Choroid plexus epithelial cell (primary cell): ENCODE measurements at places on chromosomes 7 and 10.

DNA sequence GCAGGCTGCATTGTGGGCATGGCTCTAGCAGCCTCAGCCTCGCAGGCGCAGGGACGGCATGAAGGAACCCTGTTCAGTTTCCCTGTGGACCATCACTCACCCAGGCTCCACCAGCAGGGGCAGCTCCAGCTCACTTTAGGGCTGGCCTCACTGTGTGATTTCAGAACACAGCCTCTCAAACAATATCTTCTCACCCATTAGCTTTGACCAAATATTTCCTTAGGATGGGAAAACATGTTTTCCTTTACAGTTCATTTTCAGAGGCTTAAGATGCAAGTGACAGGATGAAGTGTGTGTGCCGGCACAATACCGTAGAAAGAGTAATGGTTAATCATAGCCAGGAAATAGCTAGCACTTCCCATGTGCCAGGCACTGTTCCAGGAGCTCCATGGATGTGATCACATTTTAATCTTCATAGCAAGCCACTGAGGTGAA, 58.2 kb downstream of the LANCL2 start:
- peak; percentile 34 for DNase-seq

- no peak for DNase-seq
These were observed 125.9 kb upstream of the LYZL2 start for GRCh38 chr10:30755441-30755953.

GRCh38 chr7:124929467-124930172, at the start of gene POT1:
Gene POT1 (minus strand): TSS chr7:124929825. CDS start chr7:124897173, 32,652 bp downstream.
- DNase-seq = peak; percentile 100

- DNase-seq = peak; percentile 19
These were observed 87.3 kb downstream of the IDE start for GRCh38 chr10:92486637-92487036.

DNA sequence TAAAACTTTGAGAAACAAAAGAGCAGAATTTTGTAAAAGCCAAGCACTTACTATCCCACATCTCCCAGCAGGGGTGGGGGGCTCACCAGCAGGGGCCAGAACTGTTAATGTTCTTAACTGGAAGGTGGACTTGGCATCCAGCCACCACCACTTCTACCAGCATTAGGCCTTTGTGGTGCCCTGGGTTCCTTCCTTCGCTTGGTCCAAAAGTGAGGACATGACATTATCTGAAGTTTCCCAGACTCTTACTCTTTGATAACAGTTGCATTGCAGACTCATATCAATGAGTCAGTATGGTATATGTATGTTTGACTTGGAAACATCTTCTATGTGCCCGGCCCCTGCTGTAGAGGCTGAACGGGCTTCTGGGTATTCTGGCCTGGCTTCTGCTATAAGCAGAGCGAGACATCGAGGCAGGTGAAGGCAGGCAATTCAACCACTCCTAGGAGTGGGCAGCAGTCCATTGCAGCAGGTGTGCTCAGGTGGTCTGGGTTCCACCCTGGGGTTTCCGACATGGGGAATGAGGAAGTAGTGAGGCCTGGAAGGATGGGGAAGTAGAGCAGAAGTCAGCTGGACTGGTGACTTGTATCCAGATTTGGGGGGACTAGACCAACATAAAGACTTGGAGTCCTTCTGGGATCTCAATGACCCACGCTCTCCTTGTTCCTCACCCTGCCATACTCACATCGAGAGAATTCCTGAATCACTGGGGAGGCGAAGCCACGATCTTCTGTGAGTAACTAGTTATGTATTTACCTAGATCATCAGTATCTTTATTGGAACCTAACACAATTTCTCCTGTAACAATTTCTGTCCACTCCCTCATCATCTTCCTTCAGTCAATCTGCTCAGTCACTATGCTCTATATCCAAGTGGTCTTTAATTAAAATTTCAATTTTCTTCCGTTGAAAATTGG, 4.1 kb downstream of the ZNF777 start:
- DNase-seq = no peak

GRCh38 chr10:62015994-62016393, 114.5 kb downstream of the ARID5B start:
- peak; percentile 76 for DNase-seq

DNA sequence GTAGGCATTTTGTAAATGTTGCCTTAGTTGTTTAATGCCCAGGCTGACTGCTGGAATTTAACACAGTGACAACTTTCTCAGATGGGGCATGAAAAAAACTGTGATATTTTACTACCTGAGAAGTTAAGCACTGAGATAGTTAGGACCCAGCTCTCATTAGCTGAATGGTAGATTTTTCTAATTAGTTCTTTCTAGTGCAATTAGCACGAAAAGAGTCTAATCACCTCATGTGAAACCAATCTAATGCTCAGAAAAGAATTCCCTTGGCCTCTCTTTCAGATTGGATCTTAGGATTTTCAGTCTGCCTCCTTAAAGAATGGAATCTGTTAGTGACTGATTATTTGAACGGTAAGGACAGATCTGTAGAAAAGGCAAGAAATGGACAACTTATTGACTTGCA, 743.2 kb downstream of the AUTS2 start:
- DNase-seq = no peak

GRCh38 chr7:84712374-84713121, 474.3 kb downstream of the SEMA3D start:
- peak; percentile 55 for DNase-seq

GRCh38 chr10:86786368-86786767, 29.9 kb downstream of the BMPR1A start:
- DNase-seq = peak; percentile 35

GRCh38 chr10:85642421-85643170, 724.0 kb downstream of the GRID1 start:
- DNase-seq = peak; percentile 43
